Stimulated activated CD8-positive, alpha-beta memory T cell treated with anti-CD3 and anti-CD28 coated beads, Interleukin-15, amount 100 ng/mL, for 1 hour (primary cell): ENCODE measurements at places on chromosomes 2 and 18.

DNA sequence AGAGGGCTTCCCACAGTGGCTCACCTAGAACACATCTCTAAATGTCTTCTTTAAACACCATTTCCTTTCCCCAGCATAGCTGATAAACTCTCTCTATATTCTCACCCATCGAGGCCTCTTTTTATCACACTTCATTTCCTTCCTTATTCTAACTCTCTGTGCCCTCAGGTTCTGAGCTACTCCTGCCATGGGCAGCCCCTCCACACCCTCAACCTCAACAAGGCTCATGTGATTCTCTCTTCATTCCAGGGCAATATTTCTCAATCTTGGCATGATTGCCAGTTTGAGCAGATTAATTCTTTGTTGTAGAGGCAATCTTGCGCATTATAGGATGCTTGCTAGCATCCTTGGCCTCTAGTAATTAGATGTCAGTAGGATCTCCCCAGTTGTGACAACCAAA lies 999.1 kb downstream of the TSN start:
- no peak for DNase-seq

GRCh38 chr2:3377279-3377611 lies 373 bp downstream of the EIPR1 start:
- DNase-seq: no peak

GRCh38 chr2:62054029-62054791 lies 141.7 kb upstream of the B3GNT2 start:
- no peak for DNase-seq

GRCh38 chr18:73283788-73284187 lies 416.0 kb upstream of the NETO1 start:
- no peak for DNase-seq

DNA sequence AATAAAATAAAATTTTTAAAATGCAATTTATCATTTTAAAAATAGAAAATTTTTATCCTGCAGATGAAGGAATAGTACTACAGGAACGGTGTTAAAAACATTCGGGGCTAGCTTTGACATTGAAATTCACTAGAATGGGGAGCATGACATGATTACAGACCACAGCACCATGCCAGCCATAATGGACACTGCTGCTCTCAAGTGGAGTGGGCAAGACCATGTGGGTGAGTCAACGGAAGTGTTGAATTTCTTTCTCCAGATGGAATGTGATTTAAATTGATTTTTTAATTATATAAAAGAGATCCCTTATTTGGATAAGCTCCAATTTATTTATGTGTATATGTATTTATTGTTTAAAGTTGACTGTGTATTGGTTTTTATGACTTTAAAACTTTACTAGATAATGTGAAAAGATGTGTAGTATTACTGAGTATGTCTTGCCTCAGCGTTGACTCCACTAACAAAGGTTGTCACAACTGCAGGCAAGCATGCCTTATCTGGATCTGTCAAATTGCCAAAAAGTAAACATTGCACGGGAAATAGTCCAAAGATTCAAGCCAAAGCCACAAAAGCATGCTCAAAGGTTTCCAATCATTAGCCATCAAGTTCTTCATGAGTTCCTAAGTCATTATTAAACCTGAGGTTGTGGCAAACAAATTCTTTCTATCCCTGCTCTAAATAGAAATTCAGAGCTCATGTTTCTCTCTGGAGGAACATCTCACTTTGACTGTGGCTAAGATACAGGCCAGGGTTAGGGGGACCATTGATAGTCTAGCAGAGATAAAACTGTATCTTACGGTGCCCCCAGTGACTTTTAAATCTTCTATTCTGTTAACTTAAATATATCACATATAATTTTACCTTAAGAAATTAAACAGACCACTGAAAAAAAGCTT lies 536.9 kb downstream of the TMX3 start:
- no peak for DNase-seq

GRCh38 chr2:125711075-125711474 lies 944.9 kb upstream of the GYPC start:
- DNase-seq: no peak

GRCh38 chr2:19020144-19021099 lies 338.0 kb downstream of the OSR1 start:
- DNase-seq: no peak

GRCh38 chr2:163347982-163348856 lies 387.6 kb downstream of the FIGN start:
- DNase-seq: no peak

DNA sequence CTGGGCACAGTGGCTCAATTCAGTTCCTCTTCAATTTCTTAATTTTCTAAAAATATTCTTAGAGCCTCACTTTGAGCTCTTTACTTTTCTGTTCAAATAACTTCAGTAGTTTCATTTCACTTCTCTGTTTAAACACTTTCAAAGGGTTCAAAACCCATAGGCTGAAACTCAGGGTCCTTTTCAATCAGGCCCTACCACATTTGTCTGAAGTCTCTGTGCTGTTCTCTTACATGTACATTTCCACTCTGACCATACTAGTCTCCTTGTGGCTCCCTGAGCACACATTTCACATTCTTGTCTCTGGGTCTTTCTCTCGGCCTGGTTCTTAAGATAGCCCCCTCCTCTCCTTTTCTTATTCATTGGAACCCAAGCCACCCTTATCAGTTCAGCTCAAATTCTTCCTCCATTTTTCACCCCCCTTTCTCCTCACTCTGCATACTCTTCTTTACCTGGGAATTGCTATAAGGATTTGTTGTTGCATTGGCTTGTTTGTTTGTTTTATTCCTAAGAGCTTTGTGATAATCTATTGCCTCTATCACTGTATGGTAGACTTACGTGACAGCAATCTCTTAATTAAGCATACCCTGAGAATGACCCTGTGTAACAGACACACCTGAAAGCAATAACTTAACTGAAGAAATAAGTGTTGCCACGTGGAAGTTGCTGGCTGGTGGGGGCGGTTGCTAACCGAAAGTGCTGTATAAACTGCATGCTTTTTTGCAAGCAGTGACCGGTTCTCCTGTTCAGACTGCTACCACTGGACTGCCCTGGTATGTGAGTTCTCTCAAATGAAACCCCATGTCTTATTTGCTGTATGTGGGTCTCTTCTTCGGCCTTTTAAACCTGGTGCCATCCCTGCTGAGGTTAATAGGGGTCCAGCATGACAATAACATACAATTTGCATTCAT lies 27.7 kb upstream of the ACADL start:
- DNase-seq: no peak

GRCh38 chr2:54092940-54093339 lies 22.5 kb upstream of the ACYP2 start:
- no peak for DNase-seq

DNA sequence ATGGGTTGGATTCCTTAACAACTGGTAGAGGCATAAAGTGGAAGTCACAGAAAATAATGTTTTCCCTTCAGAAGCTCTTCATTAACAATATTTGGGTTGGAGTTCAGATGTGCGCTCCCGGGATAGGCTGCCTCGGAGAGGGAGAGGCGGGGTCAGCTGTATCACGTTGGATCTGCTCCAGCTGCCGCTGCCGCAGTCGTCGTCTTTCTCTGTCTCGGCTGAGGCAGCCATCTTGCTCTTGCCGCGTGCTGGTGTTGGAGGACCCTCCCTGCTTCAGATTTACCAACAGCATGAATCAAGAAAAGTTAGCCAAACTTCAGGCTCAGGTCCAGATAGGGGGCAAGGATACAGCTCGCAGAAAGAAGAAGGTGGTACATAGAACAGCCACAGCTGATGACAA lies 35.1 kb downstream of the TANC1 start:
- DNase-seq: no peak

GRCh38 chr18:8797206-8797605 lies 91.8 kb downstream of the MTCL1 start:
- no peak for DNase-seq

GRCh38 chr18:11857177-11857887 lies 6.1 kb downstream of the CHMP1B start:
- no peak for DNase-seq

DNA sequence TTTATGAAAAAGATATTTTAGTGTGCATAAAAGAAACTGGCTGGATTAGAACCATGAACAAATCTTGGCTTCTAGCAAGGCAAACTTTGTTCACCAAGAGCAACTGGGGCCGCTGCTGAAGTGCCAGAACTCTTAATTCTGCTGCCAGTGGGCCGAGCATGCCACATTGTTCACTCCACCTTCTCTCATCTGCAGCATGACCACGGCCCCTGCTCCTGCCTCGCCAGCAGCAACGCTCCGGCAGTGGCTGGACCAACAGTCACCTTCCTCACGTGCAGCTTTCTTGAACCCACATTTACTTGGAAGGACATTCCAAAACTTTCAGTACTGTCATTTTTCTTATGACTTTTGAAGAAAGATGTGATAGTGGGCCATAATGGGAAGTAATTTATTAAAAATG lies 213.8 kb downstream of the PIEZO2 start:
- DNase-seq: no peak

- DNase-seq: no peak
These were observed 12.0 kb downstream of the SIX3 start for GRCh38 chr2:44953499-44953883.

DNA sequence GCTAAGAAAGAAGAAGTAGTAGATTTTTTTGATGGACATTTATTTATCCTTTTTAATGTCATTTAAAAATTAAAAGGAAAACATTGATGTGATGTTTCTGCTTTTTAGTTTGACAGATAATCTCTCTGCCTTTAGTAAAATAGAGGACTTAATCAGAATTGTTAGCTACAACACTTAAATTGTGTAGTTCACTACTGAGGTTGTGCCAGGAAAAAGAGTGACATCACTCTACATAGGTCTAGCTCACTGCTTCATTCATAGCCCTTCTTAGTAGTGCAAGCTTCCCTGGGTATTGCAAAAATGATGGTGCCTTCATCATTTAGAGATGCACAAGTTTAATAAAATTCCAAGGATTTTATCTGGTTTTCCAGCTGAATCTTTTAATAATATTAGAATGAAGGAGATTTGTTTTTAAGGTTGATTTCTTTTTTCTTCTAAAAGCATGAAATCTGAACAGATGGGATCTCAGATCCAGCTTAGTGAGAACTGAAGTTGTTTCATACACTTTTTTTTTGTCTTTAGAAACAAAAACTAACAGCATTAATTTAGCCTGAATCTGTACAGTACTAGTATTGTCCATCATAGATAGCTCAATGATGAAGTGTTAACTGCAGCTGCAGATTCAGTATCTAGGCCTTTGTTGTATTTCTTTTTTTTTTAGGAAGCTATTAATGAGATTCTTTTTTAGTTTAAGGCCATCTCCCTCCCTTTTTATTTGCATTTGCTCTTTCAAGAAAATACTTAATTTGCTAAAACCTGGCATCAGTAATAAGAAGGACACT lies 20.6 kb upstream of the TMEFF2 start:
- DNase-seq: no peak

DNA sequence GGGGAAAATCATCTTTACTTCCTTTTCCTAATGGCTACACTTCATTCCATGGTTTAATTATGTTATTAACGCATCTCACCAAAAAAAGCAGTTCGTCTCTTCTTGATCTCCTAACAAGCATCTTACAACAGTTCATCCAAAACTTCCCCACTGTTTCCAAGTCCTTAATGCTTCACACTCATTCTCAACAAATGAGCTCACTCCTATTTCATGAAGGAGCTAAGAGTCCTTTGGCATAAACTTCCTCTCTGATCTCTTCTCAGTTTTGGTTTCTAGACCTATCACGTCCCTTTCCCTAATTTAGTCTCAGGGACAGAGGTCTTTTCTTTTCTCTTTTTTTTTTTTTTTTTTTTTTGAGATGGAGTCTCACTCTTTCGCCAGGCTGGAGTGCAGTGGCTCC lies 205.9 kb upstream of the SLC39A10 start:
- DNase-seq: no peak

DNA sequence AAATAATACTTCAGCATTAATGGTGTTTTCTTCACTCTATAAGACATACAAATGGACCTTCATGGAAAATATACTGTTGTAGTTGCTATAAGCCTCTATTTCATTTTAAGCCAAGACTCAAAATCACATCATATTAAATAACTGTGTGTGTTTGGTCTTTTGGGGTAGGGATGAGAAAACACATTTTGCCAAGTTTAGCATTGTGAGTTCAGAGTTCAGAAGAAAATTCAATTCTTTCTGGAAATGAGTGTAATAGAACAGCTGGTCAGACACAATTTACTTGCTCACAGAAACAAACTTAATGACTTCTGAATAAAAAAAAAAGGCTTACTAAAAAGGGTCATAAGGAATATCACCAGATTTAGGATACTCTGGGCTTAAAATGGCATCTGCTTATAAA lies 149.5 kb downstream of the LRRTM4 start:
- no peak for DNase-seq

GRCh38 chr2:115739574-115739973 lies 1297.1 kb downstream of the DPP10 start:
- no peak for DNase-seq

- no peak for DNase-seq
These were observed 124.0 kb downstream of the GAREM1 start for GRCh38 chr18:32346671-32347070.

- DNase-seq: no peak
These were observed 156.0 kb downstream of the TANC1 start for GRCh38 chr2:159124441-159124911.

DNA sequence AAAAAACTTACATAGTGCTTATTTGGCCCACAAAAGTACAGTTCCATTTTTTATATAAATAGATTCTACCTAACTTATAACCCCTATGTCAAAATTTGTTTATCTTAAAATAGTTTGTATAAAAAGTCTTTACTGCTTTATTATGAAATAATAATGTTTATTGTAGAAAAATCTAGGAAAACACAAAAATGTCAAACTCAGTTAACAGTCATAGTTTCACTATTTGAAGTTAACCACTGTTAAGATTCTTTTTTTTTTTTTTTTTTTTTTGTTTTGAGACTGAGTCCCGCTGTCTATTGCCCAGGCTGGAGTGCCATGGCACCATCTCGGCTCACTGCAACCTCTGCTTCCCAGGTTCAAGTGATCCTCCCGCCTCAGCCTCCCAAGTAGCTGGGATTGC lies 26.5 kb upstream of the ABI2 start:
- DNase-seq: no peak

DNA sequence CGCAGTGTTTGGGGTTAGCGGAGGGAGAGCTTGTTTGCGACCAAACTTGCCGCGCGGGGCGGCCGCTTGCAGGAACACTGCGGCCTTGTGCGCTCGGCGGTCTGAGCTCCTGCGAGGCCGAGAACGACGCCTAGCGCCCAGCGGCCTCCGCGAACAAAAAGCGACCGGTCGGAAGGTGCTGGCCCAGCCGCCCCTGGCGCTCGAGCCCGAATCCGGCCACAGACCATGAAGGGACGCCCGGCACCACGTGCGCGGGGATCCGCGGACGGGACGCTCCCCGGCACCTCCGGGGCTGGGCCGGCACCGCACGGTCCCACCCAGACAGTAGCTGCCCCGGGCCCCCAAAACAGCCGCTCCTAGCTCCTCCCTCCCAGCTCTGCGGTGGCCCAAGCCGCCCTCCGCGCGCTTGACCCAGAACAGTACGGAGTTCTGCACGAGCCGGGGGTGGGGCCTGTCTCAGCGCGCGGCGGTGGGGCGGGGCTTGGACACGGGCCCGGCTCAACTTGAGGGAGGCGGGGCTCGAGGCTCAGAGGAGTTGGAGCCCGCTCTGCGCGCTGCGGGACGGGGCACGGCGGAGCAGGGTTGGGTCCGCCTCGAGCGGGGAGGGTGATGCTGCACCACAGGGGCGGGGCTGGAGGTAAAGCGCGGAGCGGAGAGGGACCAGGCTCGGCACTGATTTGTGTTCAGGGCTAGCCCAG lies 664 bp upstream of the IMPA2 start:
- DNase-seq: peak; percentile 82

- no peak for DNase-seq
These were observed 315.2 kb upstream of the ZEB2 start for GRCh38 chr2:144834998-144835633.

GRCh38 chr2:48699348-48699930 lies 56.1 kb downstream of the LHCGR start:
- no peak for DNase-seq

GRCh38 chr2:39730276-39730675 lies 48.8 kb downstream of the THUMPD2 start:
- no peak for DNase-seq

GRCh38 chr2:171238946-171239345 lies 78.3 kb upstream of the TLK1 start:
- no peak for DNase-seq
